Esophagus mucosa (tissue), 1 donor: ENCODE measurements at places on chromosomes 6 and 20.

DNA sequence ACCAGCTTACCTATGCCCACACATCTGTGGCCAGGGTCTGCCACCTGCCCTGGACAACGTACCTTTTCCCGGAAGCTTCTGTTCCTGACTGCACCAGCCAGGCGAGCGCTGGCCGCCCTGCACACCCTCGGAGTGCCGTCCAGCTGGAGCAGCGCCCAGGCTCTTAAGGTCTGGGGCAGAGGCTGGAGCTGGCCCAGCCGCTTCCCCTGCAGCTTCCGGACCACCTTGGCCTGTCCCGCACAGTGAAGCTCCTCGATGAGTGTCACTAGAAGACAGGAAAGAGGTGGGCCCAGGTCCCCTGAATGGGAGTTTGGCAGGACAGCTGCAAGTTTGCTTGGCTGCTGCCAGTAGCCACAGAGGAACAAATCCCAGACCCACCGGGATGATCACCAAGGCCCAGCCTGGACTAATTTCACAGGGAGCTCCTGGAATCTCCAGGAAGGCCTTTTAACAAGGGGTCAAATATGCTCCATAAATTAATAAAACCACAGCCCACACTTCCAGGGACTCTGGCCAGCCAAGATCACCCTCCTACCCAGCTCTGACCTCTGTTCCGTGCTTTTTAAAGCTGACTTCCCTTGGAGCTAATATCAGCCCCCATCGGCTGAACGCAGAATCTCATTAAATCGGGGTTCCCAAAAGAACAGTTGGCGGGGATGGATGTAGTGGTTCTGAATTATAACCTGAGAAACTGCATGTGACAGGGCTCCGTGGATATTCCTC, 82.3 kb downstream of the PTPN1 start:
- ATAC-seq = no peak

DNA sequence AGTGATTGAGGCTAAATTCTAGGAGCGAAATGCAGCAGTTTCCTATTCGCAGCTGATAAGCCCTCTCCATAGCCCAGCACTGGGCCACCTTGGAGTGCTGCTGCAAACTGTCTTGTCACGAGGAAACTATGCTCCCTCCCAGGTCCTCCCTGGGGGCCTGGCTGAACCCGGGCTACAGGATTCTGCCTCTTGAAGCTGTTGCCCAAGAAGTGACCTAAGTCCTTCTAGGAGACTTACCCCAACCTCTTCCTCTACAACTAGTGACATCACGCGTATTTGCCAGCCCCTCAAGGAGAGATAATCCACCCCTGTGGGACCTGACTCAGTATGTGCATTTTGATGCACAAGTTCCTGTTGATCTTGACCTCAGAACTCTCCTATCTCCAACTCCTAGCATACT, 26.5 kb upstream of the ZFAND3 start:
- no peak for ATAC-seq

DNA sequence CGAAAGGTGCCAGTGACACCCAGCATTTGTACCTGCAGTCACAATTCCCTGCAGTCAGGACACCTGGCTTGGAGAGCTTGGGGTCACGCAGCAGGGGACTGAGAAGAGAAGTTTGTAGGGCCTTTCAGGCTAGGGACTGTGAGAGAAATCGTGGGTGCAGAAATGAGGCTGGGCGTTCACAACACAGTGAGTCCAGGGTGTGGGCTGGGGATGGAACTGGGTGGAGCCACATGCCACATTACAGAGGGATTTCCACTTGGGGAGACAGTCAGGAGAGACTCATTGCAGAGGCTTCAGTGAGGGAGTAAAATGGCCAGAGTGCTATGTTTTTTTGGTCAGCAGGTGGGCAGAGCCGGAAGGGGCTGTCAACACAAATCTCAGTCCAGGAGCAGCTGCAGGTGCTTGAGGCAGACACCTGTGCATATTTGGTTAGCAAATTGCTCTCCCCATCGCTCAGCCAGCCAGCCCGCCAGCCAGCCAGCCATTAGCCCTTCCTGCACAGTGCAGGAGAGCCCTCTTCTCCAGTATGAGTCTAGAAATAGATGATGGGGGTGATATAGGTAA, 7.4 kb downstream of the ITPR3 start:
- peak; percentile 27 for ATAC-seq

DNA sequence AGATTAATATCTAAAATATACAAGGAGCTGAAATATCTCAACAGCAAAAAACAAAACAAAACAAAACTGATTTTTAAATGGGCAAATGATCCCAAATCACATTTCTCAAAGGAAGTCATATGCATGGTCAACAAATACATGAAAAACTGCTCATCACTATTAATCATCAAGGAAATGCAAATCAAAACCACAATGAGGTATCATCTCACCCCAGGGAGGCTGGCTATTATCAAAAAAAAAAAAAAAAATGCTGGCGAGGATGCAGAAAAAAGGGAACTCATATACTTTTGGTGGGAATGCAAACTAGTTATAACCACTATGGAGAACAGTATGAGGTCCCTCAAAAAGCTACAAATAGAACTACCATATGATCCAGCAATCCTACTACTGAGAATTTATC, 34.6 kb downstream of the REPS1 start:
- ATAC-seq = no peak

DNA sequence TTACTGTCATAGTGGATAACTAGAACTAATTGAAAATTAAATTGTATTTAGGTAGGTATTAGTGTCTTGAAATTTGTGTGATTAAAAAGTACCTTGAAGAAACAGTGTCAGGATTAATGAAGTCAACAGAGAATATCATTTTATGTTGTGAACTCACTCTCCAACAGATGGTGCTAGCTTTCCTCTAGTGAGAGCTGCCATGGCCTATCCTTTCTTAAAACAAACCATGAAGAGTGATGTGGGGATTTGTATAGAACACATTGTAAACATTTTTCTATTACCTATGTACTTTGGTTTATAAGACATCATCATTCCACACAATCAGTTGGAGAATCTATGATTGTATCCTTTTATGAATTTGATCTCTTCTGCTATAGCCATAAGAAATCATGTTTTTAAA, 4.8 kb upstream of the SRSF12 start:
- peak; percentile 58 for ATAC-seq

DNA sequence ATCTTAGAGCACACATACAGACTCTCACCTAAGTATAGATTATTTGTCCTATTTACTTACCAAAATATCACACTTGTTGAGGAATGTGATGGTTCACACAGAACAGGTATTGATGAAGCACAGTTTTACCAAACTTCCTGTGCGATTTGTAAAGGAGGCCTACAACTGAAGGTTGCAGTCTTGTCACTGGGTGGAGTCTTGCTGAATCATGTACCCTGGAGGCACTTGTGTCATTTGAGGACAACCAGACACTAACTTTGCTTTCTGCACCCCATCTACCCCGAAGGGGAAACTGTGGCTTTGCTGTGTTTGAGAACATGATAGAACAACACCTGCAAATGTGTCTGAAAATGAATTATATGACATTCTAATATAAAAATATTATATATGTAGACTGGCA, 32.4 kb upstream of the HINT3 start:
- ATAC-seq = peak; percentile 65
